ENCODE measurements at places on chromosomes 4 and X.
A peak's percentile ranks its signal among the peaks of the same experiment; 100 is the strongest.

- DNase-seq, result no peak
Observed at GRCh38 chrX:100911731-100912130, 17.0 kb downstream of the XKRX start.

DNA sequence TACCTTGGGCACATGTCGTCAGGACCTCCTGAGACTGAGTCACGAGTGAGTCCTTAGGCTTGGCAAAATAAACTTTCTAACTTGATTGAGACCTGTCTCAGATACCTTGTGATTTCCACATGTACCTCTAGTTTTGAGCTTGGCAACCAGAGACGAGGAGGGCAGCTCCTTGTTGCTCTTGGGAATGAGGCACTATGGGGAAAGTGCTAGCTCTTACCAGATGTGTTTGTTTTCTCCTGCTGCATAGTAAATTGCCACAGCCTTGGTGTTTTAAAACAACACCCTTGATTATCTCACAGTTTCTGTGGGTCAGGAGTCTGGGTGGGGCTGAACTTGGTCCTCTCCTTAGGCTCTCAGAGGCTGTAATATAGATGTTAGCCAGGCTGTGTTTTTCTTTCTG is 59.1 kb upstream of the MAML3 start:
- DNase-seq, result no peak

DNA sequence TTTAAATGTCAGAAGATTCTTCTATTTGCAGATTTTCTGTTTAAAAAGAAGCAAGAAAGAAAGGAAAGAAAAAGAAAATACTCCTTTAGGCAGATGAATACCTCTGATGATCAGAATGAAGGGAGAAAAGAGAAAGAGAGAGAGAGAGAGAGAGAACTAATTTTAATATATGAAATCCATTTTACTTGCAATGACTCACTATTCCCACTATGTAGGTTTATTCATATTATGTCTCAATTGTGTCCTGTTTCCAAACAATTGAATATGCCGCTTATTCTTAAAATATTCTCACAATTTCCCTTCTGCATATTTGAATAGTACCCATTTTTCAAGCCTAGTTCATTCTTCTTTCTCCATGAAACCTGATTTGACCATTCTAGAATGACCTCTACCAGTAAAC is 11.7 kb downstream of the MEPE start:
- DNase-seq, result no peak

GRCh38 chr4:38752941-38753806 is 29.6 kb downstream of the TLR10 start:
- DNase-seq, result no peak

DNA sequence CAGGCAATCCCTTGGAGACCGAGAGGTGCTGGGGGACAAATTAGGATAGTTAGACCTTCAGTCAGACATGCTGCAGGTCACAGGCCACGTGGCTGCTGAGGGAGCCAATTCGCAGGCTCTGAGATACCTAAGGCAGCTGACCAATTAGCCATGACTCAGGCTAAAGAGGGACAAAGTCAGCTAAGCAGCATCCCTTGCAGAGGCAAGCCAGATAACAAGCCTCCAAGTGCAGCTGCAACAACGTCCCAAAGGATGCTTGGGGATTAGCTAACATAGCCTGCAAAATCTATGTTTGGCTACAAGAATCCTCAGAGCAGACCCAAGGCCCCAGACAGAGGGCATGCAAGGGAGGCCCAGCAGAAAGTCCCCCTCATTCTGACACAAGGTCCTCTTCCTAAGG is 93.5 kb downstream of the SEL1L3 start:
- no peak for DNase-seq

DNA sequence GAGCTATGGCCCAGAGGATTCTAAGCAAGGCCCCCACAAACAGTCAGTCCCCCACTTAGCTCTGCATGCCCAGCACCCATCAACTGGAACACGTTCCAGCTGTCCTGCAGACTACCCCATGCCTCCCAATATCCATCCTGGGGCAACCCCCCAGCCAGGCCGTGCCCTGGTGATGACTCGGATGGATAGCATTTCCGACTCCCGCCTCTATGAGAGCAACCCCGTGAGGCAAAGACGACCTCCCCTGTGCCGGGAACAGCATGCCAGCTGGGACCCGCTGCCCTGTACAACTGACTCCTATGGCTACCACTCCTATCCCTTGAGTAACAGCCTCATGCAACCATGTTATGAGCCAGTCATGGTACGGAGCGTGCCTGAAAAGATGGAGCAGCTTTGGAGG is 32.0 kb downstream of the LAS1L start:
- DNase-seq, result no peak

GRCh38 chrX:140918398-140919038 is 83.9 kb upstream of the SPANXB1 start:
- peak; percentile 54 for DNase-seq

GRCh38 chrX:134883137-134883700 is 107.6 kb upstream of the SMIM10 start:
- no peak for DNase-seq

GRCh38 chr4:41465146-41465761 is 72.7 kb upstream of the LIMCH1 start:
- no peak for DNase-seq

GRCh38 chr4:61277785-61278760 is 77.9 kb downstream of the ADGRL3 start:
- no peak for DNase-seq

GRCh38 chr4:25536564-25537320 is 118.9 kb upstream of the SLC34A2 start:
- DNase-seq, result no peak

DNA sequence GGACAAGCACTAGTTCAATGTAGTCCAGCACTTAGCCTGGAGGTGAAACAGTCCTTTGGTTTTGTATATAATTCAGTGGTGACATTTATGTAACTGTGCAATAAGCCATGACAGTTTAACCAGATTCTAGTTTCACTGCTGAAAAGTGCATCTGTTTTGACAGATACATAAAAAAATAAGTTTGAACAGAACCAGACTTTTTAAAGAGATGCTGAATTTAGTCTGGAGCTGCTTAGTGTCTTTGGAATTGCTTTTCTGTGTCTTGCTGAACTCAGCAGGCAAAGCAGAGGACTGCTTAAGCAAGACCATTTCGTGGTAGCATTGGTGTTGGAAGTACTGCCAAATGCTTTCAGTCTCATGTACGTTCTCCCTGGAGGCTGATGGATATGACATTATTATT is 393.5 kb downstream of the MAPK10 start:
- DNase-seq, result no peak

DNA sequence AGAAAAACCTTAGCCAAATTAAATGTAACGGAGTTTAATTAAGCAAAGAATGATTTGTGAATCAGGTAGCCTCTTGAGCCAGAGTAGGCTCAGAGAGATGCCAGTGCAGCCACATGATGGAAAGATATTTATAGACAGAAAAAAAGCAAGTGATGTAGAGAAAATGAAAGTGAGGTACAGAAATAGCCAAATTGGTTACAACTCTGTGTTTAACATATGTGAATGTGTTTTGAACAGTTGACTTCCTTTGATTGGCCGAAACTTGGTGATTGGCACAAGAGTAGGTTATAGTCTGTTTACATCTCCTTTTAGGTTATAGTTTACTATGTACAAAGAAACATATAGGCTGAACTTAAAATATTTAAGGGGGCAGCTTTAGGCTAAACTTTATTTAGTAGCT is 459.9 kb upstream of the BOD1L1 start:
- DNase-seq, result no peak

- peak; percentile 52 for DNase-seq
Observed at GRCh38 chrX:1673337-1673736, 58.5 kb downstream of the ASMT start.

DNA sequence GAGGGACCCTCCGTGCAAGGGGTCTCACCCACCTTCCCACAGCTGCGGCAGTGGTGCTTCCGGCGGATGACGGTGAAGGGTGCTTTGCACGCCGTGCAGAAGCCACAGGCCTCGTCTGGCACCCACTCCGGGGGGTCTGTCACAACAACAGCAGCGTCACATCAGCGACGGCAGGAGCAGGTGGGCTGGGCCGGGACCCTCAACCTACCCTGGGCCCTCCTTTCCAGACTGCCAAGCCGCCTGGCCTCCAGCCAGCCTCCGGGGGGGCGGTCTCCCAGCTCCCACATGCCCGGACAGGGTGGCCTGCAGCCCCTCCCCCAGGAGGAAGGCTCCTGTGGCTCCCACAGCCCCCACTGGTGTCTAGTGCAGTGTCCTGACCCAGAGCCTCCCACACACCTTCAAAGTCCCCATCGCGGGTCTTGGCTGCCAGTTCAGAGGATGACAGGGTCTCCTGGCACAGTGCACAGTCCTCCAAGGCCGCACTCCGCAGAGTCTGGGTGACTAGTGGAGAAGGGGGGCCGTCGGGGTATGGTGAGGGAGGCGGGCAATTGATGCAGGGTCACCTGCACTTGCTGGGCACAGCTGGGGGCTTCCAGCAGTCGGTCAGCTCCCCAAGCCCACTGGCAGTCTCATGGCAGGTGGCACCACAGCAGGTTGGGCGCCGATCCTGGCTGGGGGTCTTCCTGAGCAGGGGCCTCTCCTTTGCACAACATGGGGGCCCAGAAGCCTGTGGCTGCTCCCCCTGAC is 9.5 kb upstream of the MXD4 start:
- no peak for DNase-seq

DNA sequence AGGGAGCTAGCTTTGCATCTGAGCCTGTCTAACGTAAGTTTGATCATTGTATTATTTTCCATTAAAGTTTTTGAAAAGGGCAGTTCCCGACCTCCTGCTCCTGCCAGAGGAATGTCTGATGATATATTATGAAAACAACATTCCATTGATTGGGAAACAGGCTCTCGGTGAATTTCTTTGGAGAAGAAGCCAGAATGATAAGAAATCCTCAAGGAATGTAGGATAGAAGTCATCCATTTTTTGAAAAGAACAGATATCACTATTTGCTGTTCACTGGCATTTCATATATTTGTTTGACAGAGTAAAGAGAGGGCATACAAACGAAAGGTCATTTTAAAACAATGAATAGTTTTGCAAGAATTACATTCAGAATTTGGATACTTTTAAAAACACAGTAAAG is 781.0 kb upstream of the HTR2C start:
- DNase-seq, result no peak

DNA sequence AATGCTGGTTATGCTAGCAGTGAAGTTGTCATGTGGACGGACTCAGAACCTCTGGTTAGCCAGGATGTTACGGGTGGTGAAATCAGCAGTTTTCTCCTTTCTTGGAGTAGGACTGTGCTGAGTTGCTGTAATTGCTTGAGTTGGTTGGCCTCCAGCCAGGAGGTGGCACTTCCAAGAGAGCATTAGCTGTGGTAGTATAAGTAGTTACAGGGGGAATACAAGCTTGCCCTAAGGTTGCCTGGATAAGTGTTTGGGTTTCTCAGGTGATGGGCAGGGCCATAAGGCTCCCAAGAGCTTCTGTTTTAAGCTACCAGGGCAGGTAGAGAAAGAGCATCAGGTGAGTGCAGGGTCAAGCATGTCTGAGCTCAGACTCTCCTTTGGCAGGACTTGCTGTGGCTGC is 103.0 kb downstream of the ZNF518B start:
- DNase-seq, result no peak

- DNase-seq, result peak; percentile 2
Observed at GRCh38 chrX:97790850-97791249, 907.1 kb downstream of the RPA4 start.

- DNase-seq, result no peak
Observed at GRCh38 chrX:114047558-114047957, 536.3 kb upstream of the HTR2C start.

DNA sequence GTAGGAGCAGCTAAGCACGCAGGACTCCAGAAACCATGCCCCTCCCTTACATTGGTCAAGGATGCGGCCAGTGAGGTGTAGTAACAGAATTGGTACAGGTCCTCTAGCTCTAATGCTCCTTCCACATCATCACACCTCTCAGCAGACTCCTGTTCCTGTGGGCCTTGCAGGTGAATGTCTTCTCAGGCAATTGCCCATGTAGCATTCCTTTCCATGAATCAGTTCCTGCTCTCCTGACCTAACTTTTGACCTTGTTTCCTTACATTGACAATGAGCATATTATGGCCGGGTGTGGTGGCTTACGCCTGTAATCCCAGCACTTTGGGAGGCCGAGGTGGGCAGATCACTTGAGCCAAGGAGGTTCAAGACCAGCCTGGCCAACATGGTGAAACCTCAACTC is 31.3 kb downstream of the MAP7D3 start:
- DNase-seq, result no peak

DNA sequence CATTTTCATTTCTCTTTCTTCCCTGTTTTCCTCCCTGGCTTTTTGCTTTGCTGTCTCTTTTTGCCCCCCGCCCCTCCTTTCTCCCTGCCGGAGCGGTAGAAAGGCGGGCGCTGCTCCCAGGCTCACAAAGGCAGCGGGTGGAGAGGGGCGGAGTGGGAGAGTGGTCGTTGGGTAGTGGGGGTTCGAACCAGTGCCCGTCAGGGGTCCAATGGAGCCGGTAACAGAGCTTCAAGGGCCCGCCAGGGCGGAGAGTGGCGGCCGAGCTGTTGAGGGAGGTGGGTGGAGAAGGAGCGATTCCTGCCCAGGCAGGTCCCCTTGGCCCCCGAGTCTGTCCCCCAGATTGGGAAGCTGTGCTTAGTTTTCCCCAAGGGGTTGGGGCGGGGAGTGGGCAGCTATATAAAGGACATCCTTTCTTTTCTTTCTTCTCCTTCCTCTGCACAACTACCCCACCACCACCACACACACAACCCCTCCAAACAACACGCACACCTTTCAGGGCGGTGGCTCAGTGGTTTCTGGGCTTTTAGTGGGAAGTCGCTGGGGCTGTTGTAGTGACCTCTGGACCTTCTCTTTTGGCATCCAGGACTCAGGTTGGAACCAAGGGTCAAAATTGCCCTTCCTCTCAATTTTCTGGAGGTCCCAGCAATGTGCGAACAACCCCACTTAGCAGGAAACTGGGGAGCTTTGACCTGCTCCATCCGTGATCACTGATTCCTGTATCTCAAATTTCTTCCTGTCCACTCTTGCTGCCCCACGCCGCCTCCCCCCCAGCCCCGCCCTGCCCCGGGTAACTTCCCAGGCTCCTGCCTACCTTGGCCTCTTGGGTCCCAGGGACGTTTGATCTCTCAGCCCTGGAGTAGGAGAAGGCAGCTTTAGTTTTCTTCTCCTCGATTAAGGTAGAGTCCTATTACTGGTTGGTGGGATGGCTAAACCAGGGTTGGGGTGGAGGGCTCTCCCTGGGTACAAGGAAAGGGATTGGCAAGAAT is 1.9 kb downstream of the EFNB1 start:
- DNase-seq, result no peak

- DNase-seq, result peak; percentile 43
Observed at GRCh38 chrX:118225711-118226428, 109.3 kb upstream of the KLHL13 start.

GRCh38 chr4:181909368-181909767 is 333.8 kb upstream of the TENM3 start:
- peak; percentile 13 for DNase-seq

- no peak for DNase-seq
Observed at GRCh38 chr4:17280261-17281018, 231.4 kb downstream of the QDPR start.

DNA sequence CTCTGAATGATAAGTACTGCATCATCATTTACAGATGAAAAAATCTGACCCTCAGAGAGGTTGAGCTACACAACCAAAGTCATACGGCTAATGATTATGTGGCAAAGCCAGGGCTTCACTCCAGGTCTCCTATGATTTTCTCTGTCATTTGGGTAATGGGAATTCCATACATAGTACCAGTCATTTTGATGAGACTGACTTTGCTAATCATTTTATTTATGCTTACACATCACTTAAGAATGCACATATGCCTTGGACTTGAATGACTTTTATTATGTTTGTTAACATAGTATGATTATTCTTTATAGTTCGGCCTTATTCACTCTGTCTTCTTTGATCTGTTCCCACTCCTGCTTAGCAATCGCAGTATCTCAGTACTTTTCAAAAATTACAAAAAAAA is 255.1 kb upstream of the GPRIN3 start:
- DNase-seq, result no peak

GRCh38 chrX:66176134-66176533 is 12.1 kb downstream of the HEPH start:
- no peak for DNase-seq

All from GM12865 (cell line).